Esophagus squamous epithelium (tissue), 5 donors: ENCODE measurements at places on chromosomes 4 and X. TPM values are rescaled to one million over a fixed set of nuclear protein-coding genes. Genes with fewer than 3 reads are reported as not detected.

DNA sequence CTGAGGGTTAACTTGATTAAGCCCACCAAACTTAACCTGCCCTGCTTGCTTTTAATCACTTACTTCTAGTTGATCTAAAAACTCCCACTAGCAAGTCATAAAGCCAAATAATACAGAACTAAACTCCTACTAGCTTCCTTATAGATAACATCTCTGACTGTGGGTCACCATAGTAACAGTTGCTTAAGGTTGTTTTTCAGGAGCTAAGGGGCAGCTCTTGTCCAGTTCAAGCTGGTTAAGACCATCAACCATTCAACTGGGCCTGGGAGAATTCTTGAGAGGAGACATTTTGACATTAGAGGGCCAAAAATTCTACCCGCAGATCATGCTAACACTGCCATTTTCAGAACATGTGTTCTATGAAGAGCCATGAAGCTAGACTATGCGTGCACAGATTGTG lies 67.0 kb downstream of the UCHL1 start:
- DNase-seq, result no peak

GRCh38 chr4:6115746-6116586 lies 84.4 kb downstream of the JAKMIP1 start:
- no peak for DNase-seq

The ARHGAP6 gene
- 1.7 TPM for total RNA-seq

The DBET gene
- total RNA-seq, result not detected

GRCh38 chrX:31499109-31499508 lies 427.3 kb upstream of the FTHL17 start:
- DNase-seq, result no peak

The ERVMER34-1 gene
- 0.91 TPM for total RNA-seq
